ENCODE measurements at places on chromosomes 12 and 14.
A peak's percentile ranks its signal among the peaks of the same experiment; 100 is the strongest.

DNA sequence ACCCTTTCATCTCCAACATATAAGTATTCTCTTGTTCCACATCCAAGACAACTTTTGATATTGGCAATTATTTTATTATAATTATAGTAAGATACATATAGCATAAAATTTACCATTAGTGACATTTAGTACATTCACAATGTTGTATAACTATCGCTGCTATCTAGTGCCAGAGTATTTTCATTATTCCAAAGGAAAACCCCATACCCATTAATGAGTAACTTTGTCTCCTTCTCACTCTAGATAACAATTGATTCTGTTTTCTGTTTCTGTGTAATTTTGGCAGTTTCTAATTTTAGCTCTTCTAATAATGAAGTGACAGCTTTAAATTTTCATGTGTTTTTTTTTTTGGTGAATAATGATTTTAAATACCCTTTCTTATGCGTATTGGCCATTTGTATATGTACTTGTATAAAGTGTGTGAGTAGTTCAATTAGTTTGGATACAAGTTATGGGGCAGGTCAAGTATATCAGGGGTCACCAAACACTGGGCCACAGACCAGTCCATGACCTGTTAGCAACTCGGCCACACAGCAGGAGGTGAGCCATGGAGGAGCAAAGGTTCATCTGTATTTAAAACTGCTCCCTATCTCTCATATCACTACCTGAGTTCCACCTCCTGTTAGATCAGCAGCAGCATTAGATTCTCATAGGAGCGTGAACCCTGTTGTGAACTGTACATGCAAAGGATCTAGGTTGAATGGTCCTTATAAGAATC is 97.2 kb upstream of the SYT1 start:
- no peak for DNase-seq

- DNase-seq = no peak
Measured at GRCh38 chr12:64352181-64352580, 38.4 kb downstream of the C12orf56 start.

- DNase-seq = no peak
Measured at GRCh38 chr12:104855599-104855998, 102.5 kb downstream of the SLC41A2 start.

DNA sequence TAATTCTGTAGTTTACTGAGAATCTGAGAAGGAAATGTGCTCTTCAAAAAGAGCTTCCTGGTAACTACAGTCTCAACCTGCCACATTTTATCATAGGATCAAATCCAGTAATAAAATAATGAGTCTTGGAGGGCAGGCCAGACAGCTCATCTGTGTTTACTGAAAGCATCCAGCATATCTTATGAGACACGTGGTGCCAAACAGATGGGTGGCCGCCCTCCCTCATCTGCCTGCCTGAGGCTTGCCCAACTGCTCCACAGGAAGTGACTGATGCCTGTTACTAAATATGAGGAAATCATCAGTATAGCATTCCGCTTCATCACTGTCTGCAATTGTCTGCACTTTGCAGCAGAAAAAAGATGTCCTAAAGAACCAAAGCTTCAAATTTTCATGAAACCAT is 13.5 kb downstream of the DHRS7 start:
- DNase-seq = peak; percentile 32

GRCh38 chr12:98059659-98060343 is 455.6 kb upstream of the TMPO start:
- DNase-seq = no peak

GRCh38 chr12:84313323-84313675 is 599.3 kb downstream of the SLC6A15 start:
- no peak for DNase-seq

GRCh38 chr12:121793440-121793837 is at the start of gene RHOF:
Gene RHOF, minus strand, starts transcription at chr12:121793688. Its CDS starts 55 bp downstream, at chr12:121793633.
- no peak for DNase-seq

- no peak for DNase-seq
Measured at GRCh38 chr14:65431951-65432350, 19.4 kb downstream of the FUT8 start.

- DNase-seq = no peak
Measured at GRCh38 chr12:67710582-67710981, 62.0 kb downstream of the DYRK2 start.

- no peak for DNase-seq
Measured at GRCh38 chr14:99572173-99572999, 31.6 kb downstream of the CCDC85C start.

GRCh38 chr12:24709216-24709615 is 239.7 kb downstream of the BCAT1 start:
- DNase-seq = no peak

GRCh38 chr14:64824471-64824870 is 55.2 kb downstream of the SPTB start:
- DNase-seq = no peak

DNA sequence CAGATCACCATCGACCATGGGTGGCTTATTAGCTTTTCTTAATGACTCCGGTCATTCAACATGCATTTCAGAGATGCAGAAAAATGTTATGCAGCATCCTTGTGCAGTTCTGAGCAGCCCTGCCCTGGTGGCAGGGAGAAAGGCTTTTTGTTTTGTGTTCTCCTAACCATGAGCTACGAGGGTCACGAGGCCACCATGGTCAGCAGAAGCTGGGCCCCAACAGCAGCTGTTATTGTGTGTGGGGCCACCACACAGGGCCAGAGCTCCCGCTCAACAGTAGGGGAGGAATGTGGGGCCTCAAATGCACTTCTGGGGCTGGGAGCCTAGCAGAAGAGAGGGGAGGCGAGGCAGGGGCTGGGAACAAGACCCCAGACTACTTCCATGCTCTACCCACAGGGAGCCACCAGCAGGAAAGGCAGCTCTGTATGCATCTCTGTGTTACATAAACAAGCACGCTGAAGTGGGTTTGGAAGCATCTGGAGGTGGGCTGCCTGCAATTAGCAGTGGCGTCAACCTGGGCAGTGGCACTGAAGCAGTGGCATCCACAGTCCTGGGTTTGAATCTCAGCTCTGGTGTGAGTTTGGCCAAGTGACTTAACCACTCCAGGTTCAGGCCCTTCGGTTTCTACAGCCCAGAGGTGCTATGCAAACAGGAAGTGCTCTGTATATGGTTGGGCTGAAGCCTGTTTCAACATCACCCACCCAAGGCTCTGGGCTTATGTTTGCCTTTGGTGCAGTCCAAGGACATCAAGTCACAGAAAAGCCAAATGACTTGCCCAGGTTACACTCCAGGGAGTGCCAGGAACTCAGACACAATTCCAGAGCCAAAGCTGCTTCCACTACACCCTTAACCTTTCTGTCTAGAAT is 16.3 kb downstream of the GLTP start:
- no peak for DNase-seq

DNA sequence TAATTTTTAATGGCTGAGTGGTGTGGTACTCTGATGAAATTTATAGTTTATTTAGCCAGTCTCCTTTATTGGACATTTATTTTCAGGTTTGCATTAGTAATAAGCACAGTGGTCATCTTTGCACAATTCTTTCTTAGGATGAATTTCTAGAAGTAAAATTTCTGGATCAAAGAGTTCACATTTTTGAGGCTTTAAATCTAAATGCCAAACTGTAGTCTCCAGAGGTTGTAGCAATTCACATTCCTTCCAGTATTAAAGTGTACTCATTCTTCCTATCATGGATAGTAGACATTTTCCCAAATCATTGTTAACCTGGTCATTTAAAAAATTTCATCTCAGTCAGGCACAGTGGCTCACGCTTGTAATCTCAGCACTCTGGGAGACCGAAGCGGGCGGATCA is 24.8 kb downstream of the SLC39A9 start:
- DNase-seq = no peak

DNA sequence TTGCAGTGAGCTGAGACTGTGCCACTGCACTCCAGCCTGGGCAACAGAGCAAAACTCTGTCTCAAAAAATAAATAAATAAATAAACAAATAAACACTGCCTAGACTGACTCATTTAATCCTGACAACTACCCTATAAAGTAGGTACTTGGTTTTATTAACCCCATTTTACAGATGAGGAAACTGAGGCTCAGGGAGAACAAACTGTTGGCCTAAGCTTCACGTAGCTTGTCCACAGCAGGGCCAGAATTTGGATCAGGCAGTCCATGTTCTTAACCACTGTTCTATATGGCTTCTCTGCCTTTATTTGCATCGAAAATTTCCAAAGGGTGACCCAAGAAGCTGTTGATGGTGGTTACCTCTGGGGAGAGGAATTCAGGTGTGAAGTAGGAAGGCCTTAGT is 5.7 kb upstream of the POP5 start:
- DNase-seq = no peak

GRCh38 chr14:37202265-37202664 is 4.5 kb downstream of the MIPOL1 start:
- no peak for DNase-seq

DNA sequence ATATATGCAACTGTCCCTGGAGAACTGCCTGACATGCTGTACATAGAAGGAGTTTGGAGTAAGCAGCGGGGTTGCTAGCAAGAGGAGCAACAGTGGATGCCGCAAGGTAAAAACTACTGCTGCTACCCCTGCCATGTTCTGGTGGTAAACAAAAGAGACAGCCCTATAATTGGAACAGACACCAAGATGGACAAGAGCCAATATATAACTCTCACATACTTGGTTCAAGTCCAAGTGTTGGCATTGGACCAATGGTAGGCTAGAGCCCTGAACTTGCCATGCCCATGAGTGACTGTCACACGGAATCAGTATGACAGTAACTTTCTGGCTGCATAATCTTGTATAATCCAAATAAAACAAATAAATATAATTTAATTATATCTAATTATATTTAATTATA is 13.7 kb downstream of the ATXN7L3B start:
- DNase-seq = no peak

- DNase-seq = no peak
Measured at GRCh38 chr12:61916831-61917230, 343.4 kb upstream of the USP15 start.

DNA sequence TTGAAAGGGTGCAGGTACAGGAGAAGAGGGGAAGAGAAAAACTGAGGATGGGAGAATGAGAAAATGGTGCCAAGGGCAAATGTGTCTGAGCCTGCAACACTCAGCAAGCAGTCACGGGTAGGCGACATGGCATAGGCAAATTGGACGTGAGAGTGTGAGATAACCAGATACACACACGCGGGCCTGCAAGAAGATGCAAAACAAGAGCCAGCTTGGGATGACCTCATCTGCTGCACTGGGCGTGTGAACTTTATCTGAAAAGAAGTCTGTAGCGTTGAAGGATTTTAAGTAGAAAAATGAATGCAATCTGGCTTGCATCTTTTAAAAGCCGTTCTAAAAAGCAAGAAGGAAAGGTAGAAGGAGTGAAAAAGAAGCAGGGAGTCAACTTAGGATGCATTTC is 160.4 kb downstream of the NTF3 start:
- DNase-seq = no peak

DNA sequence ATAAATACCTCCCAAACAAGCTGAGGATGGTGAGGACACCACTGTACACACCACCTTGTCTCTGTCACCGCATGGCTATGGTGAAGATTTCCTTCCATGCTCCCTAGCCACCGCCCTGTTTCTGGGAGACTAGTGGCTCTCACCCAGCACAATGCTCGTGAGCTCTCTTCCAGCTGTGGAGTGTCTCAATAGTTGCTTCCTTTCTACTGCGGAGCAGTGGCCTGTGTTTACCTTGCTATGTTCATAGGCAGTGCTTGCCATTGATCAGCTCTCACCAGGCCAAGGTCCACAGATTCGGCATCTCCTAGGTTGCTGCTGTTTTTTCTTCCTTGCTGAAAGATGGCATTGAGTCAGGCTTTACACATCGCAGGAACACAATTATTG is 313.6 kb upstream of the RTL1 start:
- no peak for DNase-seq

- no peak for DNase-seq
Measured at GRCh38 chr14:56414236-56414635, 165.4 kb upstream of the TMEM260 start.

DNA sequence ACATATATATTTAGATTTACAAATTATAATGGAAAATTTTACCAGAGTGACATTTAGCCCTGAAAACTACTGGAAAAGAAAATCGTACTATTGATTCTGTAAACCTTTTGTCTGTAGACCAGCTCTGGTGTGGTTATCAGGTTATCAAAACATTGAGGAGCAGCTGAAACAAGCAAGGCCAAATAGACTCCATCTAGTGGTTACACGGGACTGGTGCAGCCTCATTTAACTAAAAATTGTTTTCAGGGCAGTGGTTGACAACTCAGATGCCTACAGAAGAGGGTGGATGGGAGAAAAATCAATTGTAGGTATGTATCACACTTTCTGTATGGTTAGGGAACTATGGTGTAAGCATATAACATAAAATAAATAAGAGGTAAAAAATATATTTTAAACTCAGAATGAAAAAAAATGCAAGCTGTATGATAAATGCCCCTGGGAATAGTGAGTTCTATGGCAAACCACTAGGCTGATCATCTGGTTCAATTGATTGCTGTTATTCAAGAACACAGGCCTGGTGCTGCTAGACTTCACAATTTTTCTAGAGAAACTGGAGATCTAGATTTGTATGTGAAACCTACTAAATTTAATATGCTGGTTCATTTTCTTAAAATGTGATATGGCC is 51.2 kb downstream of the ACSS3 start:
- no peak for DNase-seq
